ENCODE measurements at places on chromosomes 16 and 17.

- DNase-seq, result no peak
Measured at GRCh38 chr16:11015076-11015475, 70.7 kb downstream of the CLEC16A start.

DNA sequence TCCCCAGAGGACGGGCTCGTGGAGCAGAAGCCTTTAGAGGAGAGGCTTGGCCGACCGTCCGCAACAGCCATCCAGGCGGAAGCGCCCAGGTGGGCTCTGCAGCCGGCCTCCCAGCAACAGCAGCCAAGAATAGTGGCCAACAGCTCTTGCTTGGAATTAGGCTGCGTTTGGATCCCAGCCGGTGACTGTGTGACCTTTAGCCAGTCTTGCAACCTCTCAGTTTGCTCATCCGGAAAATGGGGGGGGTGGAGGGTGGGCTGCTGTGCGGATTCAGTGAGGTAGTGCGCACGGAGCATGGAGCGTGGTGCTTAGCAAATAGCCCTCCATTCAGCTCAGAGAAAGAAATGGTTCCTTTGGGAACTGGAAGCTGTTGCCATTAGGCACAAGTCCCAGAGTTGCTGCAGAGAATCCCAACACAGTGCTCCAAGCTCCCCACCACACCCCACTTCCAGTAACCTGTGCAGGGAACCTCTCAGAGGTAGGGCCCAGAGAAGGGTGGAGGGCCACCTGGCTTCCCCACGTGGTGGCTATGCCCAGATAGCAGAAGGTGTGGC is 46.7 kb downstream of the RTN4RL1 start:
- DNase-seq, result no peak

- DNase-seq, result no peak
Measured at GRCh38 chr17:69528035-69528434, 113.5 kb downstream of the MAP2K6 start.

DNA sequence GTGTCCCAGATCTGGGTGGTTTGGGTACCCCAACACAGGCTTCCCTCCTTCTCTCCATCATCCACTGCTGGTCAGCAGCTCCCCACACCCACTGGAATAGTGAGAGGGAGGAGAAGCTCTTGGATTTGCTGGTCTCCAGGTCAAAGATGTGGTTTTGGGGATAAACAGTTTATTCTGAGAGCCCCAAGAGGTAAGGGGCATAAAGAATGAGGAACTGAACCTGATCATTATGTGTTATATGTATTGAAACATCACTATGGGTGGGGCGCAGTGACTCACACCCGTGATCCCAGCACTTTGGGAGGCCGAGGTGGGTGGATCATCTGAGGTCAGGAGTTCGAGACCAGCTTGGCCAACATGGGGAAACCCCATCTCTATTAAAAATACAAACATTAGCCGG is 3.9 kb downstream of the DPEP2 start:
- DNase-seq, result peak; percentile 77

DNA sequence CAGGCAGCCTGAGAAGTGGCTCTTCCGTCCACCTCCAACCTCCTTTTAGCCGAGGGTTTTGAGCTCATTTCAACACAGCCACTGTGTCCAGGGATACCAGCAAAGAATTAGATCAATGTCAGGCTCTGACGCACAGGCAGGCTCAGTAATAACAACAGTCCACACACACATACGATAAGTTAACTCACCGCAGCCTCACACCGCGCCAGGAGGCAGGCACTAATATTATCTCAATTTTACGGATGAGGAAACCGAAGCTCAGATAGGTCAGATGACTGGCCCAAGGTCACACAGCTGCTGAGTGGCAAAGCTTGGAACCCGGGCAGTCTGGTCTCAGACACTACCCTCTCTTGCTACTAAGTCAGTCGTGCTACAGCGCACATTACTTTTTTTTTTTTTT is 22.9 kb downstream of the ABR start:
- DNase-seq, result no peak

DNA sequence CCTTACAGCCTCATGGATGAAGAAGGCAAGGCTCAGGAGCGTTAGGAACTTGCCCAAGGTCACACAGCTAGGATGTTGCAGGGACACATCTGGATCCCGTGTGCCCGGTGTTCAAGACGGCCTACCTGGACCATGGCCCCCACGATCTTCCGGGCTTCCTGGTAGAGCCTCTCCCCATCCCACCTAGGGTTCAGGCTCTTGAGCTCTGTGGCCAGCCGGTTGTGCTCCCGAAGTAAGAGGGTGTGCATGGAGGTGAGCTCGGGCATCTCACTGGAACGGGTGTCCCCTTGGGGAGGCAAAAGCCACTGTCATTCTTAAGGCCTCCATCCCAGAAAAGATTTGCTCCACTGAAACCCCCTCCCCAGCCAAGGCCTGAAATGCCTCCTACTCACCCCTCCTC is 5.3 kb downstream of the MPO start:
- no peak for DNase-seq

DNA sequence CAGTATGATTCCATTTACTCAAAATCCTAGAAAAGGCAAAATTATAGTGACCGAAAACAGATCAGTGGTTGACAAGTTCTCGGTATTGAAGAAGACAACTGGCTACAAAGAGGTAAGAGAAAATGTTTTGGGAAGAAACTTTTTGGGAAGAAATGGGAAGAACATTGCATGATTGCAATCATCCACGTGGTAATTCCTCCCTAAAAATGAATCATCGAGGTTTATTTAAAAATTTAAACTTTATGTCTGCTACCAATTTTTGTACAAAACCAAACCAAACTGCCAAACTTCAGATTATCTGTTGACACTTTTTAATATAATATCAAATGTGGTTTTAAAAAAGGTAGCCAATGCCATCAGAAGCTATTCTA is 8.1 kb downstream of the SMURF2 start:
- DNase-seq, result no peak

DNA sequence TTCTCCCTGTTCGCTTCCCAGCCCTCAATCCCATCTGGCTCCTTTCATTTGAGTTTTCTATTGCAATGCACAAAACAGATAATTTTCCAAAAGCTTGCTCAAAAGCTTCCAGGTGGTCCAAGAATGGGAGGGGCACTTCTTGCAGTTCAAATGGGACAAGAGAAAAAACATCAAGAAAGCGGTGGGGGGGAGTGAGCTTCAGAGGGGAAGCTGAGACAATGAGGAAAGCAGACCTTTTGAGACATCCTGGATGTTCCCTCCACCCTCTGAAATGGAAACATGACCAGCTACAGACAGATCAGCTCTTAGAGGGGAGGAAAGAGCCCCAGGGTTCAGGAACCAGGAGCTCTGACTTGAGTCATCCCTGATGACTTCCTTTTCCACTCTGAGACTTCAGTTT is 368.2 kb downstream of the SLC39A11 start:
- DNase-seq, result no peak

GRCh38 chr16:29852654-29853053 is 10.4 kb downstream of the CDIPT start:
- DNase-seq, result no peak

DNA sequence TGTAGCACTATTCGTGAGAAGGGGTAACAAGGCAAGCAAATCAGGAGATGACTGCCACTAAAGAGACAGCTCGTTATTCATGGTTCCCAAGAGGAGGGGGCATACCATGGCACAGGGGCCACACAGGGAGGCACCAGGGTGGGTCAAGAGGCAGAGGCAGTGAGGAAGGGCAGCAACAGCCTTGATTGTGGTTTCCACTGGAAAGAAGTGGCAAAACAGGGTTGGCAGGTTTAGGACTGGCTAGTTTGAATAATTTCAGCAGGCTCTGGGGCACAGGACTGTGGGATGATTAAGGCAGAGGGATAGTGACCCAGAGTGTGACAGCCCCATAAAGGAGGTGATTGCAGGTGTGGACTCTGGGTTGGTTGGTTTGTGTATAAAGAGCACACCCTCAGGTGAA is 188.9 kb downstream of the CBLN1 start:
- no peak for DNase-seq

- DNase-seq, result no peak
Measured at GRCh38 chr17:37294888-37295287, 80.9 kb upstream of the C17orf78 start.

- DNase-seq, result peak; percentile 78
Measured at GRCh38 chr17:40531051-40531991, 29.9 kb upstream of the TNS4 start.

- peak; percentile 29 for DNase-seq
Measured at GRCh38 chr17:77957235-77957856, 1.2 kb upstream of the TNRC6C start.

DNA sequence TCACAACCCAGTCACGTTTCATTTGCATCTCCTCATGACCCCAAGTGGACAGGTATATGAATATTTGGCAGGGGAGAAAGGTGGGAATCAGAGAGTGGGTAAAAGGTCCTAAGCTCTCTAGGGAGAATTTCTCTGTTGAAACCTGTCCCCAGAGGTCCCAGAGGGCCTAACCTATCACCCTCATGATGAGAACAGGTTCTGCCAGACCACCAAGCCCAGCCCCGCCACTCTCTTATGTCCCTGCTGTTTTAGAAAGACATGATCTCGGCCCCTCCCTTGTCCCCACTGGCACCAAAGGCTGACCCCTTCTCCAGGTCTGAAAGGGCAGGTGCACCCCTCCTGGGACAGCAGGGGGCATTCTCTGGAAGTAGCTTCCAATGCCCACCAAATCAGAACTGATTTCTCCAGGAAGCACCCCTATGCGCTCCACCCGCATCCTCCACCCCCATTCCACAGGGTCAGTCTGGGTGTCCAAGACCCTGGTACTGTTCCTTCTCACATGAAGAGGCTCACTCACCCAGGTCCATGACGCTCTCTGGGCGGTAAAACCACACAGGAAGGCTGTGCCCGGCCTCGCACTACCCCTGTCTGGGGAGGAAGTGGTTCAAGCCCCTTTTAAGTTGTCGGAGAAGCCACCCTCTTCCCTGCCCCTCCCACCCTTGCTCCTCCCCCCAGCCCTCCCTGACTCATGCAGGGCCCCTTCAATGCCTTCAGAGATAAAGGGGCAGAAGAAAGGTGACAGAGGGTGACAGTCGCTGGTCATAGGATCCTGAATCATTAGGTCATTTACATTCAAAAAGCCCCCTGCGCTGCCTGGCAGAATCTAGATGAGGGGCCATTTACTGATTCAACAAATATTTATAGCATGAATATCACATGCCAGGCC is at the start of gene CCR7:
CCR7 (minus strand) TSS at position 590 of the 886 bp plus-strand sequence; CDS start at position 527, 63 bp downstream.
- DNase-seq, result peak; percentile 91

GRCh38 chr16:66521252-66521713 is 28.6 kb downstream of the TK2 start:
- DNase-seq, result no peak

DNA sequence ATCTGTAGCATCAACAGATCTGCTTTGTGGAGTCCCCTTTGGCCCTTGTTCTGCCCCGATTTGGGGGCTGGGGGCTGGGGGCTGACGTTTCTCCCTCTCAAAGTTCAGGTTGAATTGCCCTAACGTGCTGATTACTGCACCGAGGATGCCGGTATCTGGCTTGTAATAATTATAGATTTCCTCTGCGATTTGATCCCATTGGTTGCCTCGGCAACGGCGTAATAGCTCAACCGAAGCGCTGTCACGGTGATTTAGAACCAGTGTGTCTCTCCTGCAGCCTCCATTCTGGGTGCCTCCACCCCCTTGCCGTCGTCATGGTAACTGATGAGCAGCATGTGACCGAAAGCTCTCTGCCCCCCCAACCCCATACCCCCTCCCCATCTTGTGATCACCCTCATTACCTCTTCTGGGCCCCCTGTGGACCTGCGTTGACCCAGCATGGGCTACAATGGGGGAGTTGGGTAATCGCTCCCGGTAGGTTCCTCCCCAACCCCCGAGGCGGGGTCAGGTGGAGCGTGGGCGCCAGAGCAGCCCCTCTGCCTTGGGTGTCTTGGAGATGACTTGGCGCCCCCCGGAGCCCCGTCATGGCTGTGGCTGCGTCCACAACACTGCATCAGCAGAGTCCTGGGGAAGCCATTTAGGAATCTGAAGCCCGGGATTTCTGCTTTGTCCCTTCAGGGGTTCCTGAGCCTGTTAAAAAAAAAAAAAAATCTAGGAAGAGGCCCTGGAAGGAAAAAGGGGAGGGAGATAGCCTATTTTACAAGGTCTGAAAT is 38.4 kb downstream of the ABAT start:
- no peak for DNase-seq

DNA sequence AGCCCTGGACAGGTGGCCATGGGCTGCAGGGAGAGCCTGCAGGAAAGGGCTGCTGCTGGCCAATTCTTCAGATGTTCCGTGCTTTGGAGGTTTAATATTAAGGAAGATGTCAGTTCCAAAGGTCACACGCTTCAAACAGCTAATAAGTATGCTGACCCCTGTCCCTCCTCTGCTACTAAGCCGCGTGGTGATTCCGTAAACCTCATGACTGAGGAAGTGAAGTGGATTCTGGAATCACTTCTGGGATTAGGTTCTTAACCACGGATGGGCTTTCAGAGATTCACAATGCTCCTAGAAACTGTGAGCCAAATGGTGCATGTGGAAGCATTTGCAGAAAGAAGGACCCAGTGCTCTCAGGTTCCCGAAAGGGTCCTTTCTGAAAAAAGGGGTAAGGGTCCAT is 28.5 kb upstream of the ERN1 start:
- DNase-seq, result no peak

DNA sequence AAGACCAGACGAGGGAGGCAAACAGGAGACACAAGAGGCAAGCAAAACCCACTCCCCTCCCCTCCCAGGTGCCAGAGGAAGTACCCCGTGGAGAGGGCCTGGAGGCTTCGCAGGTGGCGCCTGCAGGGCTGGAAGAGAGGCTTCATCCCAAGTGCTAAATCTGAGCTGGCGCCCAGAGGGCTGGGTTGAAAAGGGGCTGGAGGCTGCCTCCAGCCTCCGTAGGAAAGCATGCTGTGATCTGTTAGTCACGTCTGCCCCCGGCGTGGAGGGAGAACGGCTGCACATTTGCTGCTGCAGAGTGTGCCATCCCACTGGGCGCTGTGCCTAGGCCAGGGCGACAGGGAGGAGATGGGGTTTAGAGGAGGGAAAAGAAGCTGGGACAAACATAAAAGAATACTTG is 16.9 kb downstream of the RPH3AL start:
- no peak for DNase-seq

- no peak for DNase-seq
Measured at GRCh38 chr16:57025941-57026777, 36.8 kb downstream of the NLRC5 start.

GRCh38 chr16:19432429-19432828 is 14.7 kb downstream of the TMC5 start:
- no peak for DNase-seq

- DNase-seq, result no peak
Measured at GRCh38 chr17:29169806-29170591, 10.2 kb downstream of the MYO18A start.

GRCh38 chr16:58021661-58022551 is 3.6 kb upstream of the MMP15 start:
- no peak for DNase-seq

GRCh38 chr17:60665602-60666001 is 12.0 kb upstream of the BCAS3 start:
- no peak for DNase-seq

GRCh38 chr17:65047941-65048340 is 8.6 kb downstream of the GNA13 start:
- no peak for DNase-seq

DNA sequence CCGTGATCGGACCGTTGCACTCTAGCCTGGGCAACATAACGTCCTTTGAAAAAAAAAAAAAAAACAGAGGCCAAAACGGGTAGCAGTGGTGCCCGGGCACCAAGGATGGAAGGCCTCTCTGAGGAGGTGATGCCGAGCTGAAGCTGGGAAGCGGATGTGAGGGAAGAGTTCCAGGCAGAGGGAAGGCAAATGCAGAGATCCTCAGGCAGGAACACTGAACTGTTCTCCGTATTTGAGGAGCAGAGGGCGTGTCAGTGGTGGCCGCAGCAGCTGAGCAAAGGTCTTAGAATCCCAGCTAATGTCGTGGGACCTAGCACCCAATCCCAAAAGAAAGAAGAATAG is 656 bp upstream of the KCTD13 start:
- no peak for DNase-seq

GRCh38 chr16:11972128-11972527 is 4.4 kb upstream of the SNX29 start:
- no peak for DNase-seq

All from CD4-positive, alpha-beta T cell treated with Interleukin-4 for 1 hour (primary cell).